ENCODE measurements at places on chromosomes 12 and 14.

DNA sequence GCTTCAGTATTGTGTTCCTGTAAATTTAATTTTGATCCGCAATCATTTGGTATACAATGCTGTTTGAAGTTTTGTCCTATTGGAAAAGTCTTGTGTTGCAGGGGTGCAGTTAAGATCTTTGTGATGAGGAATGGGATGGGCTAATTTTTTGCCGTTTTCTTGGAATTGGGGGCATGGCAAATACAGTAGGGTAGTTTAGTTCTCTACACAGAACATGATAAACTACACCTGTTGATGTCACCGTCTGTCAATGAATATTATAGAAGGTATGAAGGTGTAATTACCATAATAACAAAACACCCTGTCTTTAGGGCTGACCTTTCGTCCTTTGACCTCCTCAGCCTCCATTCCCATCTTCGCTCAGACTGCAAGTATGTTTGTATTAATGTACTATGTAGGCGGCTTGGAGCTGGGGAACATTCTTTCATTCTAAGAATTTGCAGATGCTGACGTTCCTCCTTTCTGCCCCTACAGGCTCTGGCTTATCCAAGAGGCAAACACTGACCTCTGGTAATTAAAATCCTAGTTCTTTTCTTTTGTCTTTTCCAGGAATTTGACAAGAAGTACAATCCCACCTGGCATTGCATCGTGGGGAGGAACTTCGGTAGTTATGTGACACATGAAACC is 1.7 kb downstream of the DYNLL1 start:
- peak; percentile 27 for DNase-seq

GRCh38 chr14:70955543-70956480 is 48.6 kb downstream of the PCNX1 start:
- peak; percentile 43 for DNase-seq

- no peak for DNase-seq
These were observed 189.5 kb upstream of the PLEKHG7 start for GRCh38 chr12:92513231-92513730.

DNA sequence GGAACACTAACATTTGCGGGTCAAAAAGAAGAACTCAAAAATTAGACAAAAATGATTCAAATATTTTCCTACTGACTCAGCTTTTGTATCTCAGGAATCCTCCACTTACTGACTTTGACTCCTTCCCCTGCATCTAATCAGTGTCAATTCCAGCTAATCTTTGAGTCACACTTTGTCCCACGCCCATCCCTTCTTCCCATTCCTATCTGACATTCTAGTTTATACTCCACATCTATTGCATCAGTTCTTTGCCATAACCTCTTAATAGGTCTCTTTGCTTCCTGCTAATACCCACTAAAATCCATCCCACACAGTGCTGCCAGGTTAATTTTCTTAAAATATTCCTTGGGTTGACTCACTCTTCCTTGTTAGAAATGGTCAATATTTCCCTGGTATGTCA is 19.1 kb downstream of the BBS10 start:
- DNase-seq, result peak; percentile 77

GRCh38 chr12:74620921-74621320 is 83.3 kb downstream of the ATXN7L3B start:
- DNase-seq, result no peak

DNA sequence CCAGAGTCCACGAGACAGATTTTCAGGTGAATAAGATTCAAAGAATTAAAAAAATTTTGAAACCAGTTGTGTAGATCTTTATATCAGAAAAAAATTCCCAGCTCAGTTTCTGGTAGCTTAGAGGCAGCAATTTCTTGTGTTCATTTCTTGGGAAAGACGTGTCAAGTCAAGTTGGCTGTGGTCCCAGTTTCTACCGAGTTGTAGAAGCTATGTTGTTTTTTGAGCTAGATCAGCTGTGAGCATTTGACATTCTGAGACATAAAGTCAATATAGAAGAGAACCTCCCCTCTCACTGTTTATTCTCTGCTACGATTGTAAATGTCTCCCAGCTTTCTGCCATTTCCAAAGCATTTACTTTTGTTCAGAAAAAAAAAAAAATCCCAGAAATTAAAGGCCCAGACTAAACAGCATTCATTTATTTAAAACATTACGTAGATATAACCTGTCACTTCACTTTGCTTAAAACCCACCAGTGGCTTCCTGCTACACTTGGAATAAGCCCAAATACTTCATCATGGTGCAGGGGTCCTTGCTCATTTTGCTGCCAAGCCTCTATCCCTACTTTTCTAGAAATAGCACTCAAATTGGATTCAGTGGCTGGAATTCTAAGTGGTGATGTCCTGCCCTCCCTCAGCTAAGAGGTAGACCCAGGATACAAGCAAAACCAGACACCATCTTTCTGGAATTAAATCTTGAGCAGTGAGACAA is 20.6 kb upstream of the PYGL start:
- peak; percentile 96 for DNase-seq

DNA sequence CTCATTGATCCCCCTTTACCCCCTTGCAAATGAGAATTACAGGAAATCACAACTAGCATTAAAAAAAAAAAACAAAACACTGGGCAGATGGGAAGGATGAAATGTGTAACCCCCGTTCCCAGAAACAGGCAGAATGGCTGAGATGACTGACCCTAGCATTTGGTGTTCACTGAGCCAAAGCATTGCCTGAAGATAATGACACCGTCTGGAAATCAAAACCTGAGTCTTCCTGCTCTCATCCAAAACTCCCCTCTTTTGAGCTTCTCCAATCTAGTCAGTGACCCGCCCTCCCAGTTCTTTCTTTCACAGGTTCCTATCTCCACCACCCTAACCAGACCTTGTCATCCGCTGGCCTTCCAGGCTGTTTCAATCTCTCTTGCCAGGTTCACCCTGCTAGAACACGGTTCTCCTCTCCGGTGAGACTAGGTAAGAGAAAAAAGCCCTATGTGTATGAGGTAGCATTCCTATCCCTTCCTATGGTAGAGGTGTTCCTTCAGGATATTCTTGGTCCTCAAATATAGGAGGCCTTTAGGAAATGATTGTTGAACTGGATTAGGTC is 21.3 kb downstream of the SUSD6 start:
- DNase-seq, result no peak

DNA sequence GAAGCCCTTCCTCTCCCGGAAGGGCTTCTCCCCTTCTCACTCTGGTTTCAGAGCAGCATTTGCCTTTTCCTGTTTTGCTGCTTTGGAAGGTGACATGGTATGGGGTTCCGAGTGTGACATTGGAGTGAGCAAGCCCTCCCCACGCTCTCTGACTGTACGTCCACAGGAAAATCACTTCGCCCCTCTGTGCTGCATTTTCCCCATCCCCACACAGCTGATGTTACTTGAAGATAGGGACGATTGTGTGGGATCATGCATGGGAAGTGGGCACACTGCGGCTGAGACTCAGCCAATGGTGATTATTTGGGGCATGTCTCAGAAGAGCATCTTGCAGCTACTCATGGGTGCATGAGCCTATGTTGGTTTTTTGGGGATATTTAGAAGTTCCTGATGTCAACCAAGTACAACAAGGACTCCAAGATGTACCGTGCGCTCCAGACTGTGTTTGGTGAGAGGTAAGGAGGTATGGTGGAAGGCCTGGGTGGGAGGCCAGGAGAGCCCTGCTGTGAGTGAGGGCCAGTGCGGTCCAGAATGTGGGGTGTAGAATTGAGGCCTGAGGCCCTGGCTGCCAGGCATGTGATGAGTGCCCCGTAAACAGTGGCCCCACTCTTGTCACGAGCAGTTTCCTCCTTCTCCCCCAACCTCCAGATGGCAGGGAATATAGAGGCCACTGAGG is 15.1 kb downstream of the CYP46A1 start:
- no peak for DNase-seq

DNA sequence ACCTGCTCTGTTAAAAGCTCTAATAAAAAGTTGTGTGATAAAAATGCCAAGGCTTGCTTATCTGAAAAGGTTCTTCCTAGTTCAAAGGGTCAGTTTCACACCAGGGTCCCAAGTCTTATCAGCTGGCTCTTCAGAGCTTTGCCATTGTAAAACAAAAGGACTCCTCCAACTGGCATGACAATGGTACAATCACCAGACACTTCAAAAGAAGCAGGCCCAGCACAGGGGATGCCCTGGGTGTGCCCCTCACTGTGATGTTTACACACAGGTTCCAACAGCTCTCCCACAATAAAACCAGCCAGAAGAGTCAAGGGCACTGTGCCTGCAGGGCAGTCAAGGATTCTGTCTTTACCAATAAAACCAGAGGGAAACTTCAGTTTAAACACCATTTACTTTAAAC is 78.7 kb downstream of the PRICKLE1 start:
- DNase-seq, result no peak

- no peak for DNase-seq
These were observed 162.5 kb upstream of the RTL1 start for GRCh38 chr14:101065696-101066694.

DNA sequence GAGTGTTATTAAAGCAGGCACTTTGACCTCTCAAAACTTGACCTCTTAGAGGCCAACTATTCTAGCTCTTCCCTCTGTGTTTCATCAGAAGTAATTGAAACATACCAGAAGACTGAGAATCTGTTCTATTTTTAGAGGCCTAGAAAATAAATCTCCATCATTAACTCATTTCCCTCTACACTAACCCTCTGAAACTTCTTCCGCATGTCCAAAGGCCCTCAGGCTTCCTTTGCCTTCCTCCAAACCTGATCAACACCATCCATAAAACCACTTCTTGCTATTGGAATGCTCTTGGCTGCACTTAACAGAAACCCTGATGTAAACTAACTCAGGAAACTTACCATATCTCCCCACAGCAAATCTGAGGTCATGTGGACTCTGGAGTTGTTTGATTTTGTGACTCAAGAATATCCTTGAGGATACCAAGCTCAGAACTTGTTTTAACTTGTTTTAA is 196.4 kb downstream of the RPAP3 start:
- DNase-seq, result peak; percentile 11

DNA sequence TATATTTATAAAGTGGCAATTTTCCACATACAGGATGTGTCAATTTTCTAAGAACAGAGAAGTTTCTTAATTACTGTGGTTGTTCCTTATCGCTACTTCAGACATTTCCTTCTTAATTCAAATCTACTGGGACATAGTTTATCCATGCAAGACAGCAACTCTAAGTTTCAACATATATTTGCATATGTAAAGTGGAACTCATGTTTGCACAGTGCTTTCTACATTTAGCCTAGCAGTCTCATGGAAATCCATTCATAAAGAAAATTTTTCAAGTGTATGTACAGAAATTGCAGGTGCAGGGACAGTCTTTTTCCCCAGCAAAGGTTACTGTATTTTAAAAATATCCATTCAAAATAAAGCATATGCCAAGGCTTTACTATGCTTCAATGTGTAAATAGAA is 956.7 kb upstream of the SEL1L start:
- no peak for DNase-seq

GRCh38 chr12:131327521-131328488 is 374.1 kb downstream of the ADGRD1 start:
- DNase-seq, result no peak

DNA sequence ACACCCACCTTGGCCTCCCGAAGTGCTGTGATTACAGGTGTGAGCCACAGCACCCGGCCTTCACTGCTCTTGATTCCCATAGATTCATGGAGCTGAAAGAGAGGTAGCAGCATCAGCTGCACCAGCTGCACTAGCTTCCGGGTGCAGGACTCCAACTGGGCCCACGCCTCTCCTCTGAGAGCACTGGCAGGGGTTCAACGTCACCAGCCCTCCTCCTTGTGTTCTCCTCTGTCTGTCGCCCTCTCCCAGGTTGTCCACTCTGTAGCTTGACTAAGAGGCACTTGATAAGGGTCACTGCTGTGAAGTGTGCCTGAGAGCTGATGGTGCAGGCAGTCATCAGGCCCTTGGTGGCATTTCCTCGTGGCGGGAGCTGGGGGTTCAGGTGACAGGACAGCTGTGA is 28.3 kb downstream of the MLXIP start:
- DNase-seq, result peak; percentile 29

DNA sequence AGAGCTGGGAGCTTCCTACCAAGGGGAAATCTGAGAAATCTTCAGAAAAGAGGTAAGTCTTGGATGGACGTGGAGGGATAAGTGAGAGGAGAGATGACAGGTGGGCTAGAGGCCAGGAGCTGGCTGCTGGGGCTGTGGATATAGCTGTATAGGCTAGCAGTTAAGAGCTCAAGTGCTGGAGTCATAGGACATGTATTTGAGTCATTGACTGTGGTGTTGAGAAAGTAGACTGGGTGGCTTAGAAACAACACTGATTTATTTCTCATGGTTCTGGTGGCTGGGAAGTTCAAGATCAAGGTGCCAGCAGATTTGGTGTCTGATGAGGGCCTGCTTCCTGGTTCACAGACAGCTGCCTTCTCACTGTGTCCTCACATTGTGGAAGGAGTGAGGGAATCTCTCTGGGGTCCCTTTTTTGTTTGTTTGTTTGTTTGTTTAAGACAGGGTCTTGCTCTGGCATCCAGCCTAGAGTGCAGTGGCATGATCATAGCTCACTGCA is 151.1 kb upstream of the FUT8 start:
- DNase-seq, result no peak

DNA sequence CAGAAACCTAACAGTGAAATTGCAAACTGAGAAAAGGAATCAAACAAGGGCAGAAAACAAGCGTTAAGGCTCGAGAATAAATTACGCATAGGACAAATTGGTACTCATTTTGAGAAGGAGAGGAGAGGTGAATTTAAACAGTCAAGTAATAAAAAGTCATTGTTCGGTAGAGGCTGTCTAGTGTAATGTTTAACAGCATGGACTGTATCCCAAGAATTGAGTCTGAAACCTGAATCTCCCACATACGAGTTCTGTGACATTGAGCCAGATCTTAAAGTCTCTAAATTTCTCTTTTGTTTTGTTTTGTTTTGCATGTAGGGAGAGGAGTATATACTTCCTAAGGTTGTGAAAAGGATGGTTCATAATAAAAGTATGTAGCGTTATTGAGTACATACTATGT is 216.5 kb upstream of the BTG1 start:
- DNase-seq, result no peak

DNA sequence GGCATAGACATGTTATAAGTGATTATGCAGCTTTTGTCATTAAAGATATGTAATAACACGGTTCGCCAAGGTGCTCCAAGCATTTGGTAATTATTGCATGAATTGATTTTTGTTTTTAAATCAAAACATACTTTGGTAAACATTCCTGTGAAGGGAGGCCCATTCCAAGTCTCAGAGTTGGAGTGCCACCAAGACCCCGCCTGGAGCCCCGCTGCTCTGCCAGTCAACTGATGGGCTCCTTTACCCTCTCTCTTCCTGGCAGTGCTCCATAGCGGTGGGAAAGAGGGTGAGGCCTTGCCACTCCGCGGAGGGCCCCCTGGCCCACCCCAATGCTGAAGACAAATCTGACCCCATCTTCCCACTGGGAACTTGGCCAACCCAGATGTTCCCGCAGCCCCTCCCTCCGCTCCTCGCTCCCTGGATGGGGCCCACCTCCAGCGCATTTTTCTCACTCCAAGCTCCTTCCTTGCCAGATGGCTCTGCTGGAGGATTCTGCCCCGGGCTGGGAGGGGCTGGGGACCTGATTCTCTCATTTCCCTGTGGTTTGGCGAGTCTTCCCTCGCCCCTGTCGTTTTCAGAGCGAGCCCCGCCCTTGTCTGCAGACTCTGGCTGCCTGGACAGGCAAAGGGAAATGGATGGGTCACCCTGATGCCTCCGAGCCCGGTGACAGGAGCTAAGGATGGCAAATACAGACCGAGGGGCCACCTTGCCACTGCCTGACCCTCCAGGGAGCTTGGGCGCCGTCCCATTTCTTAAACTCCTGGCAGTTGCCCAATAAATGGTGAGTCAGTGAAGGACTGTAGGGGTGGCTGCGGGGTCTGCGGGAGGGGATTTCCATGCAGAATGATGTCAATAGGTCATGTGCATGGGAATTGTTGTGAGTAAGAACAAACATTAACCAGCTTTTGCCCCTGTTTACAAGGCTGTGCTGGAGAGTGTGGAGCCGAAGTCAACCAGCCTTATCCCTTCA is 9.2 kb upstream of the PAPLN start:
- DNase-seq, result peak; percentile 94

GRCh38 chr12:31950088-31950487 is 9.1 kb upstream of the RESF1 start:
- no peak for DNase-seq

- no peak for DNase-seq
These were observed 14.5 kb upstream of the ADSS1 start for GRCh38 chr14:104709387-104710039.
